ENCODE measurements at places on chromosomes 16 and 17. TPM values are rescaled to one million over a fixed set of nuclear protein-coding genes. Genes with fewer than 3 reads are reported as not detected.

- no peaks in the 10 kb centered on the region for H3K4me1 ChIP-seq
- DNase-seq, result no peak
- H3K36me3 ChIP-seq, result peaks cover 17% of the 10 kb centered on the region
- H3K4me3 ChIP-seq, result no peak overlapping the region
- H3K27ac ChIP-seq, result no peak overlapping the region
Observed at GRCh38 chr16:66668777-66669444, 27.6 kb downstream of the CMTM4 start.

DNA sequence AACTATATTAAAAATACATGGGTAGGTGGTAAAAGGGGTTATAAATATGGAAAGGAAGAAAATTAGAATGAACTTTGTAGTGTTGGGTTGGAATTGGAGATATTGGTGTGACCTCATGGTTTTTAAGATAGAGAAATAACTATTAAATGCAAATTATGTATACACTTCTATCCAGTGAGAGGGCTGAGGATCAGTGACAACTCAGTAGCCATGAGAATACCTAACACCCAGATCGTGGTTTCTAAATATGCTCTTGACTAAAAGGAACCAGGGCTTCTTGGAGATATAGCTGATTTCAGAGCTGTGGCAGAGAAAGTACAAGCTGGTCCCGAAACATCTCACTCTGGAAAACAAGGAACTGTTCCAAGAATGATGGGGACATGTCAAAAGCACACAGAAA is 44.4 kb downstream of the SLC6A4 start:
- H3K4me3 ChIP-seq, result no peak overlapping the region
- no peak for DNase-seq
- no peaks in the 10 kb centered on the region for H3K27me3 ChIP-seq
- no peak overlapping the region for H3K27ac ChIP-seq

DNA sequence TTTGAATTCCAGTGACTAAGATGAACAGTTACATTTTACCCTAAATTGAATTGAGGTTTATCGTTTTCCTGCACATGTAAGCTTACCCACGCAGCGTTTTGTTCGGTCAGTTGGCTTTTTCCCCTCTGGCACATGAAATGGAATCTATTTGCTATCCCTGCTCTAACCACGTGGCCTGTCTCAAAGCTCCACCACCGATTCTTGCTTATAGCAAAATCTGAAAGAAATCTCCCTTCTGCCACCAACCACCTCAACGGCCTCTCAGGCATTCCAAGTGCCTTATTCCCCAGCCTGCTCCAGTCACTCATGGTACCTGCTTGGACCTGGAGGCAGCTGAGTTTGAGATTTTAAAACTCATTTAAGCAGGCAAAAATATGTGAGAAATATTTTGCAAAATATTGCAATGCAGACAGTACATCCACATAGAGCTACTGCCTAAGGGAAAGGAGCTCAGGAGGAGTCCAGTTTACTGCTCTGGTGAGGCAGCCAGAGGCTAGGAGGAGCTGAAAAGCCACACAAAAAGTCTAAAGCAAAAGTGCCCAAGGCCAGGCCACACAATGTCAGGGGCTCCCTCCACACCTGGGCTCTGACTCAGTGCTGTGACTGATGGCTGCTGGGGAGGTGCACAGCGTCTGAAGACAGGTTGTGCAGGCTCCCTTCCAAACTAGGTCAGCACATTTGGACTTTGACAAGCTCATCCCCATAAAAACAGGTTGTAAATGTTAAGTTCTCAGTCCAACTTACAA is 26.4 kb downstream of the ARHGAP17 start:
- H3K27ac ChIP-seq, result no peak overlapping the region
- peaks cover 11% of the 10 kb centered on the region for H3K4me1 ChIP-seq
- no peaks in the 10 kb centered on the region for H3K36me3 ChIP-seq

DNA sequence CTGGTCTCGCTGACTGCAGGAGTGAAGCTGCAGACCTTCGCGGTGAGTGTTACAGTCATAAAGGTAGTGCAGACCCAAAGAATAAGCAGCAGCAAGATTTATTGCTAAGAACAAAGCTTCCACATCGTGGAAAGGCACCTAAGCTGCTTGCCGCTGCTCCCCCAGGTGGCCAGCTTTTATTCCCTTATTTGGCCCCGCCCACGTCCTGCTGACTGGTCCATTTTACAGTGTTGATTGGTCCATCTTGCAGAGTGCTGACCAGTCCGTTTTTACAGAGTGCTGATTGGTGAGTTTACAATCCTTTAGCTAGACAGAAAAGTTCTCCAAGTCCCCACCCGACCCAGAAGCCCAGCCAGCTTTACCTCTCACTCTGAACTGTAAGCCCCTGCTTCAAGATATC is 227.8 kb downstream of the ABCC12 start:
- no peak overlapping the region for H3K4me3 ChIP-seq
- H3K27ac ChIP-seq, result no peak overlapping the region
- no peaks in the 10 kb centered on the region for H3K36me3 ChIP-seq
- H3K27me3 ChIP-seq, result no peaks in the 10 kb centered on the region
- peak; percentile 65 for DNase-seq
- H3K4me1 ChIP-seq, result no peaks in the 10 kb centered on the region

- H3K36me3 ChIP-seq, result peaks cover 6% of the 10 kb centered on the region
- peak; percentile 68 for DNase-seq
- no peak overlapping the region for H3K4me3 ChIP-seq
- H3K27ac ChIP-seq, result no peak overlapping the region
- no peaks in the 10 kb centered on the region for H3K27me3 ChIP-seq
- no peaks in the 10 kb centered on the region for H3K4me1 ChIP-seq
Observed at GRCh38 chr16:88722784-88723506, 16.6 kb downstream of the CTU2 start.

DNA sequence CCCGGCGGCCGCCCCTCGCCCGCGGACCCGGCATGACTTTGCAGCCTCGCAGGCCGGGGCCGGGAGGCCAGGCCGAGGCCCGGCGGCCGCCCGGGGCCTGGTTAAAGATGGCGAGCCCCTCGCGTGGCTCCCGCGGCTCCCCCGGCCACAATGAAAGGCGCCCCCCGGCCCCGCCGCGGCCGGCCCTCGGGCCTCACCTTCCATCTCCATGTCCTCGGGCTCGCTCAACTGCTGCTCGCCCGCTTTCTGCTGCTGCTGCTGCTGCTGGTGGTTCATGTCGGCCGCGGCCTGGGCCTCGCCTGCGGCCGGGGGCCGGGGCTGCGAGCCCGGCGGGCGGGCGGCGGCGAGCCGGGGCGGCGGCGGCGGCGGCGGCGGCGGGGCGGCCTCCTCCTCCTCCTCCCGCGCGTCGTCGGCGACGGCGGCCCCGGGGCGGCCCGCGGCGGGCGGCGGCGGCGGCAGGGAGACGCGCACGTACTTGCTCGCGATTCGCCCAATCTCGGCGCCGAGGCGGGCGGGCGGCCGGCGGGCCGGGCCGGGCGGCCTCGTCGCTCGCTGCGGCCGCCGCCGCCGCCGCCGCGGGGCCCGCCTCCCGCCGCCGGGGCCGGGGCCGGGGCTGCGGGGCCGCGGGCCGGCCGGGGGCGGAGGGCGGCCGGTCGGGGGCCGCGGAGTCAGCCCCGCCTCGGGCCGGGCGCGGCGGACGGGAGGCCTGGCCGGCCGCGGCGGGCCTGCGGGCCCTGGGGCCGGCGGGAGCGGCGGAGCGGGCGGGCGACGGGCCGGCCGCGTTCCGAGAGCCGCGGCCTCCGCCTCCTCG is 491 bp downstream of the USP7 start:
- no peak overlapping the region for H3K27ac ChIP-seq
- H3K4me1 ChIP-seq, result peaks cover 12% of the 10 kb centered on the region
- no peaks in the 10 kb centered on the region for H3K36me3 ChIP-seq
- peak overlapping the region; percentile 99 for H3K4me3 ChIP-seq
- no peaks in the 10 kb centered on the region for H3K27me3 ChIP-seq
- DNase-seq, result peak; percentile 50

DNA sequence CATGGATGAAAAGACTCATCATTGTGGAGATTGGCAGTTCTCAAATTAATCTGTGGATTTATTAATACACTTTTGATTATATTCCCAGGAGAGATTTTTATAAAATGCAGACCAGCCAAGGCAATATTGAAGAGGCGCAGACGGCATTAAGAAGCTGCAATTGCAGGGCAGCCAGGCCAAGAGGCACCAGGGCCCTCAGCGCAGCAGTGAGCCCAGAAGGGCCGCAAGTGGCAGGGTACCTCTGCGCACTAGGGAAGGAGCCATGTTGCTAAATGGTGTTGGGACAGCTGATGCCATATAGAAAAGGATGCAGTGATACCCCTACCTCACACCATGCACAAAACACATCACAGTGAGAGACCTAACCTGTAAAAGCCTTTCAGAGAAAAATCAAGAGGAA is 36.6 kb upstream of the CHMP6 start:
- H3K27me3 ChIP-seq, result no peaks in the 10 kb centered on the region
- DNase-seq, result no peak
- no peaks in the 10 kb centered on the region for H3K36me3 ChIP-seq
- H3K27ac ChIP-seq, result no peak overlapping the region
- H3K4me3 ChIP-seq, result no peak overlapping the region

GRCh38 chr16:53600126-53600525 is 97.1 kb upstream of the AKTIP start:
- no peaks in the 10 kb centered on the region for H3K36me3 ChIP-seq
- no peak for DNase-seq
- no peaks in the 10 kb centered on the region for H3K27me3 ChIP-seq
- no peaks in the 10 kb centered on the region for H3K4me1 ChIP-seq

The MILR1 gene
- not detected for total RNA-seq

The TSPAN10 gene
- 1.3 TPM for total RNA-seq
